LoVo (cell line): ENCODE measurements at places on chromosomes 16 and 17.

- DNase-seq = no peak
Measured at GRCh38 chr16:86635926-86636325, 57.6 kb downstream of the FOXL1 start.

GRCh38 chr16:75252946-75253911, 1.8 kb upstream of the BCAR1 start:
- DNase-seq = no peak

DNA sequence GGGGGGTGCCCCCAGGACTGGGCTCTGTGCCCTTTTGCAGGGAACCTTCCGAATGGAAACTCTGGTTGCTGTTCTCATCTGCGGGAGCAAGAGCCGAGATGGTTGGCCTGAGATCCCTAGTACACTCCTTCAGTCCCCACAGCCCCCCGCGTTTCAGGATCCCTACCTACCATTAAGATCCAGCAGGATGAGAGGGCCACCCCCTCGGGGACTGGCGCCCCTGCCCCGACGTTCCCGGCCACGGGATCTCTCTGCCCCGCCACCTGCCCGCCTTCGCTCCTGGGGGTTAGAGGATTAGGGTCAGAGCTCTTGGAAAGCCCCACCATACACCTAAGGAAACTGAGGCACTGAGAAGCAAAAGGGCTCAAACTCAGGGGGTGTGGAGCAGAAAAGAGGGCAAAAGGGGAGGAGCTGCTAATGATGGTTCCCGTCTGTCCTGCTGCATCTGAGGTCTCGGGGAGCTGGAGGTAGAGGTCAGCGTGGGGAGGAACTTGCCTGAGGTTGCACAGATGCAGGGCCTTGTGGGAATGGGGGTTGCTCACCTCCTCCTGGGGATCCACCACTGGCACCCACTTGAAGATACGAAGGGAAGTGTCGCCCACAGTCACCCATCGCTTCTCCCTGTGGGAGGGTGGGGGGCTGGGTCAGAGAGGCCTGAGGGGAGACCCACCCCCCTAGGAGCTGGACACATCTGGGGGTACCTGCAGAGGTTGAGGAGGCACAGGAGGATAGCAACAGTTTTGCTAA, 1.0 kb downstream of the BCL7C start:
- no peak for DNase-seq

- no peak for DNase-seq
Measured at GRCh38 chr17:57869617-57870282, 19.9 kb upstream of the MRPS23 start.

GRCh38 chr17:29344201-29344856, 45.8 kb upstream of the TAOK1 start:
- no peak for DNase-seq

GRCh38 chr17:2379489-2380225, 21.2 kb downstream of the MNT start:
- no peak for DNase-seq

DNA sequence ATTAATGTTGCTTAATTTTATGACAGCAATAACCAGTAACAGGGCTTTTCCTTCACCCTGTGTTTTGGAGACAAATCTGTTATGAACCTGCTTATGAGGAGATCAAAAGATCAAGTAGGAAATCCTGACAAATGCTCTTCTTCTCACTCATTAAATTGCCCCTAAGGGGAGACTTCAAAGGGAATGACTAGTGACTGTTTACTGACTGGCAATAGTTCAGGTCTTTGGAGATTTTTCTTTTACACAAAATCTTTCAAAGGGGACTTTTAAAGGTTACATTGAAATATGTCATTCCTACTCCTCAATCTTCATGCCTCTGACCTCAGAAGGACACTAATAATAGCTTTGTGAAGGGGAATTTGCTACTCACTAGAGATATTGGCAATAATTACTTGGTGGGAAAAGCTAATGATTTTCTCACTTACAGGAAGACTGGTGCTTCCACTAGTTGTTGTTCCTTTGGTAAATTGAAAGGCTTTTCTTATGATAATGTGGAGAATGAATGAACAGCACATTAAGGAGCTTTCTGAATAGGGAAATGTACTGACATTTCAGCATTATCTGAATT, 292.9 kb upstream of the CA10 start:
- no peak for DNase-seq

- no peak for DNase-seq
Measured at GRCh38 chr17:46818316-46818928, at the start of gene WNT3. TSS of gene WNT3 (minus strand) at chr17:46818692. CDS start at chr17:46818597, 95 bp downstream.

DNA sequence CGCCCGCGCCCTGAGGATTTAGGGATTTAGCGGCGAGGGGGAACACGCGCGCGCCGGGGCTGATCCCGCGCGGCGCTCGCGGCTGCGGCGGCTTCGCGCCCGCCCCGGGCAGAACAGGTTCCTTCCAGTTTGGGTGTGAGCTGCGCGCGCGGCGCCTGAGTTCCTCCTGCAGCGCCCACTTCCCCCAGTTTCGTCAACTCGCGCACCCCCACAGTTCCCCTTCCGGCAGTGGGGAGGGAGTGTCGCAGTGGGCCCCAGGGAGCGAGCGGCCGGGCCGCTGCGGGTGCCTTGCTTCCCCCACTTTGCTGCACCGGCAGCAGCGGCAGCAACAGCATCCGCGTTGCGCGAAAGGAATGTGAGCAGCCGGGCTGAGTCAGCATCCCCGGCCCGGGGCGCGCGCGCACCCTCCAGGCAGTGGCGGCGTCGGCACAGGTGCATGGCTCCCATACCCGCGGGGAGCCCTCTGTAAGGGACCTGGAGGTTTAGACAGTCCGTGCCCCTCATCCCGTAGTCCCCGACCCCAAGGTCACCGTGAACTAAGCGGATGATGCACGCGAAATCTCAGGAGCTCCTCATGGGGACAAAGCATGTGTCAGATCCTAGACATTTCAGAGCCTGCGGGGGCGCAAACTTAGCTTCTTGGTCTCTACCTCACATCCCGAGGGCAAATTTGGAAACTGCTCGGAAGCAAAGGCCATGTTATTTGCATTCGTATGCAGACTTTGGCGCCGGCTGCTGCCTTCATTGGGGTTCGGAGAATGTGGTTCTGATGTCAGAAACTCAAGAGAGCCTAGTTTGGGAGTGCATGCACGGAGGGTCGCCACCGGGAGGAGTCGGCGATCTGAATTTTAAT, 767 bp downstream of the ARSG start:
- DNase-seq = peak; percentile 79

DNA sequence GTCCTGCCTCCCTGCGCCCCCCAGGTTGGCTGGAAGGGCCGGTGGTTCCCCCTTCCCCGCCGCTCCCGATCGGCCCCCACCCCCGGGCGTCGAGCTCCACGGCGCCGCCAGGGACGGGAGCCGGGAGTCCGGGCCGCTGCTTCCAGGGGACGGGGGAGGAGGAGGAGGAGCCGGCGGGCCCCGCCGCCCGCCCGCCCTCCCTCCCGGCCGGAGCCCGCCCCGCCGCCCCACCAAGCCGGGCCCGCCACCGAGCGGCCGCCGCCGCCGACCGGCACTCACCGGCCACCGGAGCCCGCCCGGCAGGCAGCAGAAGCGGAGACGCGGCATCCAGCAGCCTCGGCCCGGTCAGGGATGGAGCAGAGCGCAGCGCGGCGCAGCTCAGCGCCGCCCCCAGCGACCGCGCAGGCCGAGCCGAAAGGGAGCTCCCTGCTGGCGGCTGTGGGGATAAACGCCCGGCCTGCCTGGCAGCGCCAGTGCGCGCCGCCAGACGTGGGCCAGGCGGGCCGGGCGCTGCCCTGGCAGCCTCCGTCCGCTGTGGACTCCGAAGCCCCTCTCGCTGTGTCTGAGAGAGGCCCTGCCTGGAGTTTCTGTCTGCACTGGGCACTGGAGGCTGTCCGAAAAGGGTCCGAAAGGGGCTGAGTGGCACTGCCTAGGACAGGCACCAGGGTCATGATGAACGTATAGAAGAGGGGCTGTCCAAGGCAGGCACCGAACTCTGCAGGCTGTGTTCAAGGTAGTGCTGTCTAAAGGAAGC, at the start of gene MYO18A:
MYO18A (minus strand) TSS at position 365 of the 754 bp plus-strand sequence. CDS start 13,458 bp downstream, outside the sequence.
- peak; percentile 86 for DNase-seq

DNA sequence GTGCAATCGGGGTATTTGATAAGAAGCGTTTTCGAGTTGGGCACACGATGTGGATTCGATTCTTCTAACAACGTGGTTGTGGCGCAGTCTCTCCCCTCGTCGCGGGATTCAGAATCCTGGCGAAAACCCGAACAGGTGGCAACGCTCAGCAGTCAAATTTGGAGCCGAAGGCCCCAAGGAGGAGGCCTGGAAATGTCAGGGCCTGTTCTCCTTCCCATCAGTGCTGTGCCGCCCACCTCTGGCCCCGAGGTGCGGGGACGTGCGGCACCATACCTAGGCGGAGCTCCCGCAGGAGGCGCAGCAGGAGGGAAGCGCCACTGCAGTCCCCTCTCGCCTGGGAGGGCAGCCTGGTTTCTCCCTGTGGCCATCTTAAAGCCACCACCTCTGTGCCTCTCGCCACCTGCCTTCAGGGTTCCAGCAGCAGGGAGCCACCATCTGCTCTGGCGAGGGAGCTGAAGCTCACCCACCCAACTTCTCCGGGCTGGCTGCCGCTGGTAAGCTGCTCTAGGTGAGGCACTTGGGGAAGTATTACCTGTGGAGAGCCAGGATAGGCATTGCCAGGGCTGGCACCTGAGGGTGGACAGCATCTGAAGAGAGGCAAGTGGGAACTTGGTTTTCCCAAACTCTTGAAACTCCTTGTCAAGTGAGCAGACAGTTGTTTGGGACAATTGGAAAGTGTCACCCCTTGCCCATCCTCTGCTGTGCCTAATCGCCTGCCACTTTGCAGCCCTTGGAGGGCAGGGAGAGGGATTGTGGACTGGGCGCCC, 2.6 kb upstream of the AATF start:
- DNase-seq = no peak

- no peak for DNase-seq
Measured at GRCh38 chr17:63983320-63983719, 10.6 kb upstream of the SCN4A start.

DNA sequence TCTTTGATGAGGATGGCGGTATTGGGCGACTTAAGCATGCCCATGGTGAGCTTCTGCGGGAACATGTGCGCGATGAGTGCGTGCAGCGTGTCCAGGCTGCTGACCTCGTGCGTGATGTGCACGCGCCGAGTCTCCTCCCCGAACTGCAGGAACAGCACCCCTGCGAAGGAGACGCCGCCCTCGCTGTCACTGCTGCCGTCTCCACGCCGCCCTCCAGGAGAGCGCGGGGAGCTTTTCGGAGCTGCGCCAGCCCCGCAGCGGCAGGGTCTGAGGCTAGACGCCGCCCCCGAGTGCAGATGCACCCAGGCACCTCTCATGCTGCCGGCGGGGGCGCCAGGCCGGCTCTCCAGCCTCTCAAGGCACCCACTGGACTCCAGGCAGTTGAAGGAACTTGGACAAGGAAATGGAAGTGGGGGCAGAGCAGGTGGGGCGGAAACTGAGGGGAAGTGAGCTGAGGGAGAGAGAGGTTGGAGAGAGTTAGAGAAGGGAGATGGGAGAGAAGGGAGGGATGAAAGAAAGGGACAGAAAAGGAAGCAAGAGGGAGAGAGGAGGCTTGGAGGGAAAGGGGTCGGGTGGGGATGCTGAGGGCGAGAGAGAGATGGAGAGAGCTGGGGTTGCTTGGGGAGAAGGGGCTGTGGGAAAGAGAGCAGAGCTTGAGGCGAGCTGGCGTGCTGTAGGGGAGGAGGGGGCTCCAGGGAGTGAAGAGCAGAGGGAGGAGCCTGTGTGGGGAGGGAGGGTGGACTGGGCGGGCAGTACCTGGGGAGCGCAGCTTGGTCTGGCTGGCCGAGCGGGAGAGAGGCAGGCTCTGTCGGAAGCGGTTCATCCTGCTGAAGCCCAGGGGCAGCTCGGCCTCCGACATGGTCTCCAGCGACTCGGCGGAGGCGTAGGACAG, 42.1 kb downstream of the SRCIN1 start:
- no peak for DNase-seq

GRCh38 chr17:64009571-64010402, 10.6 kb downstream of the ICAM2 start:
- DNase-seq = no peak

DNA sequence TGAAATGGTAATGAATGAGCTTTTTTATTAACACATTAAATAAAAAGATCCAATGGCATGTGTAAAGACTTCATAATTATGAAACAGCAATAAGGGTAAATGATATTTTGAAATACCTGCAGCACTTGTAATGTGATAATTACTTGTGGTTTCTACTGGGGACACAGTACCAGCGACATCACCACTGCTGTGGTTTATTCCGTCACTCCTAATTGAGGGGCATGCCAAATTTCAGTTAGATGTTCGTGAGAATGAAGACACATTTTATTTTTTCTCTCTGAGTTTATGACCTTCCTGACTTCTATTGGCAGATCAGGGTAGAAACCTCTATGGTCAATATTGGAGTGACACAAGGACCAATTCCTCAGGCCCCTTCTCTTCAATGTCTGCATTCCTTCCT, 131.9 kb upstream of the XYLT1 start:
- DNase-seq = no peak

GRCh38 chr16:19130852-19131824, 17.4 kb downstream of the ITPRIPL2 start:
- peak; percentile 68 for DNase-seq

- peak; percentile 77 for DNase-seq
Measured at GRCh38 chr17:38361694-38362465, 10.2 kb downstream of the SOCS7 start.

DNA sequence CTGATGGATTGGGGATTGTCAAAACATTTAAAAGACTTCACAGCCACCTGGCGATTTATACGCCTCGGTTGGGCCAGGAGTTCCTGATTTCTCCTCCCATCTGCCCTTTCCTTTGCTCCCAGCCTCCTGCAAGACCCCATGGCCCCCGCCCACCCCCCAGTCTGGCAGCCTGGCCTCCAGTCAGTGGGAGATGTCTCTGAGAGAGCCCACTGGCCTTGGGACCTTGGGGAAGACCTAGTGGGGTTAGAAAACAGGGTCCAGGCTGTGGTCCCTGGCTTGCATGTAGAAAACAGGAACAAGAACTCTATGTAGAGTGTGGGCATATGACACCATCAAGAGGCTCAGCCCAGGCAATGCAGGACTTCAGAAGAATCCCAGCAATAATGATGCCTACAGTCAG, 209.4 kb upstream of the C16orf82 start:
- DNase-seq = no peak

- no peak for DNase-seq
Measured at GRCh38 chr16:20339744-20340143, 12.4 kb upstream of the GP2 start.

GRCh38 chr16:29705030-29705429, 26.1 kb downstream of the QPRT start:
- no peak for DNase-seq

DNA sequence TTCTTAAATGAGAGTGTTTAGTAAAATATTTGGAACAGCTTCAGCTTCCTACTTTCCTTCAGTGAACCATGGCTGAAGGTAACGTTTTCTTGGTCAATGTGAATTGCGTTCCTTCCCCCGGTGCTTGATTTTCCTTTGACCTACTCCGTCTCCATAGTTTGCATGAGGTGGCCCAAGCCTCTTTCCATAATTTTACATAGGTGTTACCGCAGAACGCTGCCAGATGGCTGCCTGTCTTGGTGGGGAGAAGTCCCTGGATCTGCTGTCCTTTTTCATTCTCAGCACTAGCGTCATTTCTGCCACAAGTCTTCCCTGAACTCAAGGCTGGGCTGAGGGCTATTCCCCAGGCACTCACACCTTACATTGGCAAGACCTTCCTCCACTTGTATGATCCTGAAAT, 178.4 kb downstream of the PRKCA start:
- DNase-seq = no peak

GRCh38 chr17:83091257-83092141, 12.1 kb downstream of the METRNL start:
- peak; percentile 69 for DNase-seq

GRCh38 chr17:42294469-42295398, 6.4 kb downstream of the STAT5A start:
- DNase-seq = no peak
